Left ventricle myocardium inferior (tissue), 1 donor: ENCODE measurements at places on chromosomes 3 and 15.

- H3K27ac ChIP-seq, result no peak overlapping the region
- H3K27me3 ChIP-seq, result no peaks in the 10 kb centered on the region
- H3K4me3 ChIP-seq, result no peak overlapping the region
Measured at GRCh38 chr3:23481011-23481615, 278.0 kb downstream of the UBE2E2 start.

DNA sequence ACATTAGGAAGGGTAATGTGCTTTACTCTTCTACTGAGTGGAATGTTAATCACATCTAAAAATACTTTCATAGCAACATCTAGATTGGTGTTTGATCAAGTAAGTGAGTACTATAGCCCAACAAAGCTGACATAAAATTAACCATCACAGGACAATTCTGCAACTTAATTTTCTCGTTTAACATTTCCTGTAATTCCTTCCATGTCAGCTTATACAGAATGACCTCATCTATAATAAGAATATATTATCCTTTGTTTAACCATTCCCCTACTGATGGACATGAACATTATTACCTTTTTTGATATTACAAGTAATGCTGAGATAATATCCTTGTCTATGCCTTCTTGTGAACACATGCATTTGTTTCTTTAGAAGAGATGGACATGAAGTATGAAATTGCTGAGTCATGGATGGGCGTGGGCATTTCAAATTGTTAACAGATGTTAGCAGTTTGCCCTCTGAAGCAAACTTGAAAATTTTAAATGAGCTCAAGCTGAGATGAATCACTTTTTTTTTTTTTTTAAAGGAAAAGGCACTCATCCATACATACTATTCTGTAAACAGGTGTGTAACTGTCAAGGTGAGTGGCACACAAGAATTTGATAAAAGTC, 85.1 kb downstream of the OXNAD1 start:
- H3K4me1 ChIP-seq, result peaks cover 27% of the 10 kb centered on the region
- no peak overlapping the region for H3K27ac ChIP-seq
- no peaks in the 10 kb centered on the region for H3K27me3 ChIP-seq
- H3K36me3 ChIP-seq, result peaks cover 51% of the 10 kb centered on the region
- no peak overlapping the region for H3K4me3 ChIP-seq

GRCh38 chr15:88769161-88769971, 33.9 kb upstream of the ACAN start:
- peaks cover 70% of the 10 kb centered on the region for H3K27me3 ChIP-seq
- no peak for DNase-seq
- H3K27ac ChIP-seq, result no peak overlapping the region
- H3K4me1 ChIP-seq, result no peaks in the 10 kb centered on the region
- H3K4me3 ChIP-seq, result peak overlapping the region; percentile 33

GRCh38 chr15:40943764-40944365, 9.4 kb upstream of the CHAC1 start:
- H3K4me1 ChIP-seq, result peaks cover 41% of the 10 kb centered on the region
- DNase-seq, result no peak
- no peak overlapping the region for H3K4me3 ChIP-seq
- H3K36me3 ChIP-seq, result no peaks in the 10 kb centered on the region
- H3K27me3 ChIP-seq, result no peaks in the 10 kb centered on the region
- no peak overlapping the region for H3K27ac ChIP-seq
